ENCODE measurements at places on chromosomes 5 and 9.
A peak's percentile ranks its signal among the peaks of the same experiment; 100 is the strongest.

DNA sequence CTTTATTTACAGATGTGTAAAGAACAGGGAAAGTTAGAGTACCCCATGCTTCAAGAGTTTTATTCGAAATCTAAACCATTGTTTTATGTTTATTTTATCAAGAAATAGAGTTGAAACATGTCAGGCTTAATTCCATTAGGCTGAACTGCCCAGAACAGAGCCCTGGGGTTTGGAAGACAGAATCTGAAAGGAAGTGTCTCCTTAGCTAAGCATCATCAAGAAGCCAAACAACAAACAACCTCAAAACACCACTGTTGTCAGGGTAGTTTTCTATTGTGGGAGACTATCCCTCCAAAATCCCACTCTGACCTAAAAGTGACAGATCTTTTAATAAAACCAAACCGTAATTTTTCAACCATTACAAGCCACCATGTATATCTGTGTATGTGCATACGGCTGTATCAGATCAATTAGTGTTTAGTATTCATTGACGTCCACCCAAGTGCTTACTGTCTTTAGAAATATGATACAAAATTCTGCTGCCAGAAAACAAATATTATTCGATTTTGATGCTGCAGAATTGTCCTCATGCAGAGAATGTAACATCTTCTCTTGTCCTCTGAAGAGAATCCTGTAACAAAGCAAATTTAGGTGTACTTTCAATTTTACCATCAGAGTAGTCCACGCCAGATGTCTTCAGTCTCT, 271.9 kb upstream of the TMEM161B start:
- DNase-seq, result no peak

DNA sequence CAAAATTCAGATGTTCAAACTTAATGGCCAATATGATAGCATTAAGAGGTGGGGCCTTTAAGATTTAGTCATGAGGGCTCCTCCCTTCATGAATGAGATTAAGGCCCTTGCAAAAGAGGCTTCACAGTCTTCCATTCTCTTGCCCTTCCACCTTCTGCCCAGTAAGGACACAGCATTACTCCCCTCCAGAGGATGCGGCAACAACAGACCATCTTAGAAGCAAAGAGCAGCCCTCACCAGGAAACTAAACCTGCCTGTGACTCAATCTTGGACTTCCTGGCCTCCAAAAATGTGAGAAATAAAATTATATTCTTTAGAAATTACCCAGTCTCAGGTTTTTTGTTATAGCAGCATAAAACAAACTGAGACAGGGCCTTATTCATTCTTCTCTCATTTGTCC, 8.2 kb downstream of the AP3B1 start:
- no peak for DNase-seq

DNA sequence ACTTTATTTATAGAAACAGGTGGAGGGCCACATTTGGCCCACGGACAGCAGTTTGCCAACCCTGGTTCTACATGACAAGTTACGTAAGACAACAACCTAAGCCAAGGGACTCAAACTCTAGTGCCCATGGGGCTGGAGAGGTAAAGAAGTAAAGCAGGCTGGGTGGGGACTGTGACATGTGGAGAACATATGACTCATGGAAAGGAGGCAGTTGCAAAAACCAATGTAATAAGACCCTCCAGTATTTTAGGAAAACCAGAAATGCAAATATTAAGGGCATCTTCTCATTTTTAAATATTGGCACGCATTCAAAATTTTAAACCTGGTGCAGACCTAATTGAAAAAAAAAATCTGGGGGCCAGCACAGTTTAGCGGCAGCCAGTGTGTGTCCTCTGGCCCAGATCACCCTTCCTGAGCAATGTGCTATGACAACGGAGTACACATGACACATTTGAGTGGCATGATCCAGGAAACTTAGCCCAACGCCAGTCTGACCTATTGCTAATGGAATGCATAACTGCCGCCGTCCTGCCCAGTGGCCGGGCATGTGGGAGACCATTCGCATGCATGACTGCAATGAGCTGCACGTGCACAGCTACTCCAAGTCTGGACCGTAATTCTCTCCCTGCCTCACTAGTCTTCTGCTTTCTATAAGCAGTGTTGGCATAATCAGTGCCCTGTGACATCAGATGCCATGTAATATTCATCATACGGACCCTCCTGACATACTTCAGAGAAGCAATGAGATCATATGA, 97.2 kb downstream of the SH3TC2 start:
- DNase-seq, result no peak

- DNase-seq, result no peak
Measured at GRCh38 chr9:22158271-22158670, 149.2 kb upstream of the CDKN2B start.

- DNase-seq, result no peak
Measured at GRCh38 chr5:117195076-117195475, 620.5 kb upstream of the SEMA6A start.

GRCh38 chr9:5818424-5819142, 14.3 kb downstream of the ERMP1 start:
- DNase-seq, result no peak

DNA sequence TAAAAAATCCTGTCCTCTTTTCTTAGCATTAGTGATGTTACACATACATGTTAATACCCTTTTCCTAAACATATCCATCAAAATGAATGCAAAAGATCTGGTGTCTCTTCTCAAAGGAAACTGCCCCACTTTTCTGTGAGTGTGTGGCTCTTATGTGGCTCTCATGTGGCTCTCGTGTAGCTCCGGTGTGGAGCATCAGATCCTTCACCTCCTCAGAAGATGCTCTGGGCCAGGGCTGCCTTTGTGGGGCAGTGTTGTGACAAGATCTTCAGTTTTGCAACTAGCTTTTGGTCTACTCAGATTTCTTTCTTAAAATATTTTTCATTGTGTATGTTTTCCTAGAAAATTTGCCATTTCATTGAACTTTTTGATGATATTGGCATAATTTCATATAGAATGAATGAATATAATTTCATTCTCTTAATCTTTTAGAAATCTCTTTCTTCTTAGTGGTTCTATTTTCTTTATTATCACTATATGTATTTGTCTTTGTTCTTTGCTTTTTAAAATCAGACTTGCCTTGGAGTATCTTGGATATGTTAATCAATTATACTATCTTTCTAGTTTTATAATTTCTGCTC, 19.4 kb downstream of the GARNL3 start:
- no peak for DNase-seq

GRCh38 chr9:113516840-113517577, 53.5 kb downstream of the RGS3 start:
- DNase-seq, result peak; percentile 68

GRCh38 chr9:78781681-78782080, 484.8 kb downstream of the PSAT1 start:
- DNase-seq, result no peak

- DNase-seq, result no peak
Measured at GRCh38 chr5:150625831-150626746, 14.4 kb upstream of the SYNPO start.

- no peak for DNase-seq
Measured at GRCh38 chr5:52746539-52746938, 41.2 kb upstream of the ITGA1 start.

GRCh38 chr5:82661462-82661861, 383.3 kb upstream of the RPS23 start:
- no peak for DNase-seq

GRCh38 chr9:114117996-114118830, 19.1 kb upstream of the KIF12 start:
- DNase-seq, result no peak

DNA sequence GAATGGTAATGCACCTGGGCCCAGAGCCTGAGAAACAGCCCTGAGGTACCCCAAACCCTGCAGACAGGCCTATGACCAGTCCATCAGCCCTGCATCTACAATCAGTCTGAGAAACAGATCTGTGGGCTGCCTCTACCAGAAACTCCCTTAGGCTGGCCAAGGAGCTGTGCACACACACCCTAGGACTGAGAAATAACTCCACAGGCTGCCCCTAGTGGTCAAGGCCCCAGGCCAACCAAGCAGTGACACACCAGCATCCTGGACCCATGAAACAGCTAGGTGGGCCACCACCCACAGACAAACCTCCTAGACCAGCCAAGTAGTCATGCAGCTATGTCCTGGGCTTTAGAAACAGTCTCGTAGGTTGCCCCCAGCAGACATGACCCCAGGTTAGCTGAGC, 253.6 kb upstream of the VLDLR start:
- DNase-seq, result no peak

- DNase-seq, result no peak
Measured at GRCh38 chr5:127392762-127393161, 102.2 kb downstream of the MEGF10 start.

GRCh38 chr5:147689426-147689825, 93.1 kb downstream of the JAKMIP2 start:
- no peak for DNase-seq

DNA sequence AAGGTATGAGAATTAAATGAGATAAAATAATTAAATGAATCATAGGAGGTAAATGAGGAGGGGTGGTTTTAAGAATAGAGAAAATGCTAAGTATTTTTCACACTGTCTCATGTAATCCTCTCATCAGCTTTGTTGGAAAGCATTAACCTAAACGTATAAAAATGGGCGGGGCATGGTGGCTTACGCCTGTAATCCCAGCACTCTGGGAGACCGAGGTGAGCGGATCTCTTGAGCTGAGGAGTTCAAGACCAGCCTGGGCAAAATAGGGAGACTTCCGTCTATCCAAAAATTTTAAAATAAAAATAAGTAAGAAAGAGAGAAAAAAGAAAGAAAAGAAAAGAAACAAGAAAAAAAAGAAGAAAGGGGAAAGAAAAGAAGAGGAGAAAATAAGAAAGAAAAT, 1.9 kb upstream of the RFK start:
- no peak for DNase-seq

GRCh38 chr9:80701061-80701460, 988.3 kb downstream of the TLE1 start:
- no peak for DNase-seq

- no peak for DNase-seq
Measured at GRCh38 chr9:94654165-94654894, 15.0 kb upstream of the FBP1 start.

DNA sequence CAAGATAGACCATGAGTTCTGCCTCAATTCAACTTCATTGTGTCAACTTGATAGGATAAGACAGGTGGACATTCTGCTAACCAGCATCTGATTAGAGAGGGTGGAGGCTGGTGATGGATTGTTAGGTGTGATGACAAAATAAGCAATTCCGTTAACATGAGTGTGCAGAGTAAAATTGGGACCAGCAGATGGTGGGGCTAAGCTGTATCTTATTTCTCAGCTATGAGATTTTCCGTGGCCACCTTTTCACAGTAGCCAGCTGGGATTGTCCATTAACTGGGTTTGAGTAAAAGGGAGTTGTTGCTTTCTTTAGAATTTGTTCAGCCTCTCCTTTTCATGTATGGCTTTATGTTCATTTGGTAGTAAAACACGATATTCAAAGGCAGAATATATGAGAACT, 28.8 kb upstream of the TAL2 start:
- no peak for DNase-seq

- DNase-seq, result no peak
Measured at GRCh38 chr5:90854169-90854568, 295.6 kb downstream of the ADGRV1 start.

- no peak for DNase-seq
Measured at GRCh38 chr9:79568337-79569101, 3.2 kb upstream of the TLE4 start.

- DNase-seq, result no peak
Measured at GRCh38 chr5:148499452-148499851, 115.7 kb downstream of the FBXO38 start.

- no peak for DNase-seq
Measured at GRCh38 chr5:31708089-31708488, 69.2 kb downstream of the PDZD2 start.

- no peak for DNase-seq
Measured at GRCh38 chr9:107732781-107733522, 243.4 kb upstream of the KLF4 start.

- no peak for DNase-seq
Measured at GRCh38 chr5:15995341-15996052, 184.1 kb downstream of the MARCHF11 start.

DNA sequence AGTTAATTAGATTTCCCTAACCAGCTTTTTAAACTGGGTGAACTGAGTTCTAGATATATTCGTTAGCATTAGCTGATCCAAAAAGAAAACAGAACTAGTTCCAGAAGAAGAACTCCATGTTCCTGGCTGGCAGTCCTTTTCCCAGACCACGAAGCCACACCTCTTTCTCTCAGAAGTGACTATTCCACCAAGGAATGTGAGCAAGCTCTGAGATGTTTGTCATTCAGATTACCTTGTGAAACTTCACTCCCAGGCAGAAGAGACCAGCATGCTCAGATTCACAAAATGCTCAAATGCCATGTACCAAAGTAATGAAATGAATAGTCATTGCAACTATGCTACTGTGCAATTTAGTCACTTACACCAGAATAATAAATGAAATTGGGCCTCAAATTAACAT, 4.4 kb upstream of the SSBP2 start:
- DNase-seq, result no peak

GRCh38 chr9:72894342-72894741, 58.5 kb downstream of the ALDH1A1 start:
- no peak for DNase-seq

- peak; percentile 17 for DNase-seq
Measured at GRCh38 chr5:16178745-16179372, 732 bp downstream of the MARCHF11 start.

DNA sequence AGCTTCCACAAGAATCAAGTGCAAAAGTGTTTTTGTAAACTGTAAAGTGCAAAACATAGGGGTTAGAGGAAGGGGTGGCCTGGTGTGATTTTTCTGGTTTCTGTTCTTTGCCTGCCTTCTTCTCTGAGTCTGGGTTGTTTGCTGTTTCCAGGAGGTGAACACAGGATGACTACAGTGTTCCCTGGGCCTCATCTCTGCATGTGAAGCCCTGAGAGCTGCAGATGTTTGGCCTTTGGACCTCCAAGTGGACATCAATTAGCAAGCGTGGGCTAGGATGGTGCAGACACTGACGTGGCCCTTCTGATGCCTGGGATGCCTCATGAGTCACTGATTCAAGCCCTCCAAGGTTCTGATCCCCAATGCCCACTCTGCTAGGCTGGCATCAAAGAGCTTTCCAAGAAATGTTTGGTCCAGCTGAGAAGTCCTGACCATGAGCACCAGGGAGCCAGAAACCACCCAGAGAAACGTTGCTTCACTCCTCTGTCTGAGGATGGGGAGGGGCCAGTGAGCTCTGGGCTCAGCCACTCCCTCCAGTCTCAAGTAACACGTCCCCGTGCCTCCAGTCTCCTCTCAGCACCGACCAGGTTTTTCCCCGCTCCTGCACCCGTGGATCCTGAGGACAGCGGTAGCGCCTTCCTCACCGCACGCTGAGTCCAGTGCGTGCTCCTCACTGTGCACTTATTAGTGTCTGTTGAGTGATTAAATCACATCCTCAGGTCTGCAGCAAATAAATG, 7.6 kb downstream of the IL9 start:
- no peak for DNase-seq
